Fibroblast of lung (primary cell): ENCODE measurements at places on chromosomes 7 and 10.

DNA sequence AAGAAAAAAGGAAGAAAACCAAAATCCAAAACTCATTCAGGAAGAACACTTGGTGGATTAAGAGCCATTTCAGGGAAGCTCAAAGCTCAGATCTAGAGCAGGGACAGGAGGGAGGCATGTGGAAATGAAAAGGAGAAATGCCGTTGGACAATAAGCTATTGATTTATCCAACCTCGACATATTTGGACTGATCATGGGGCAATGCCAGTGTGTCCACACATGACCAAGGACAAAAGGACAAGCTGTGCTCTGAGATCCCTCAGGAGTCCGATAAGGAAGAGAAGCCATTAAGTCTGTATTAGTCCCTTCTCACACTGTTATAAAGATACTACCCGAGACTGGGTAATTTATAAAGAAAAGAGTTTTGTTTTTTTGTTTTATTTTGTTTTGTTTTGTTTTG lies 684.0 kb upstream of the CELF2 start:
- DNase-seq: no peak

DNA sequence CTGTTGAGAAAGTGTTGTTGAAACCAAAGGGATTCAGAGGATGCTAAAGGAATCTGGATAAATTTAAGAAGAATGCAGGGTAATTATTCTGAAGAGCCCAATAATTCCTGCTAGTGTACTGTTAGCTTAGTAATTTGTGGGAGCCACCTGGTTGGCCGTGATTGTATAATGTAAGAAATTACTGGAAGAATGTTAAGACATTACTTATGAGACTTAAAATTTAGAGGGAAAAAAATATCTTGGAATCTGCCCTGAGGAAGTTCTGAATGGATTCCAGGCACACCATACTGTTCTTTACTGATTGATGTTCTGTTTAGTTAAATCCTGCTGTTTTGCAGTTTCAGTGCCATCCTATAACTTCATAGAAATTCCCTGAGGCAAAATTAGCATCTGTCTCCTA lies 155.0 kb upstream of the RHOBTB1 start:
- DNase-seq: peak; percentile 3

DNA sequence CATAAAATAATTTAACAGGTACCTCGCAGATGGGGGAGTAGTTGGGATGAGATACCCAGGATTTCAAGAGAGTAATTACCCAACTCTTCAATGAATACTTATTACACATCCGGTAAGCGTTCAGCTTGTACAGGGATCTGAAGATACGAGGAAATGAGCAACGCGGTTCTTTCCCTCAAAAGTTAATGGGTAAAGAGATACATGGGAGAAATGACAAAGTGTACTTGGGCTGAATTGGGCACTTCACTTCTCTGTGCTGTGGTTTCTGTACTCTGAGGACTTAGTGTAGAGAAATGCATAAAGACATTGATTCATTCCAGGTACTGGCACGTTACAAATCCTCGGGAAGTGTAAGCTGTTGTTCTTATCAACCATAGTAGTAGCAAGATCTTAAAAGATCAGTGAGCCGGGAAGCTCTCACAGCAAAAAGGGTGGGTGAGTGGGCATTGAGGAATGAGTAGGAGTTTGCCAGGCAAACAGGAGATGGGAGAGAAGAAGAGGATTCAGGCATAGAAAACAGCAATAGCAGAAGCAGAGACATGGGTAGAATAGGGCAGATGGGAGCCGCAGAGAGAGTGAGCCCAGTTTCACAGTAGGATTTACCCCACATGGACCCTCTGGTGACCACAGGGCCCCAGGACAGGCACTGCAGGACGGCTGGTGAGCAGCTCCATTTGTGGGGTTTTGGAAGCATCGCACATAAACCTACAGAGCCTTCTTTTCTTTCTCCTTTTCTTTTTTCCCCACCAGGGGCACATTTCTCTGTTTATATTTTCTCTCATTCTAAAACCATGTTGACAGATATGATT lies 304.3 kb upstream of the PITRM1 start:
- no peak for DNase-seq

- DNase-seq: no peak
Measured at GRCh38 chr10:49751216-49751615, 10.9 kb downstream of the OGDHL start.

DNA sequence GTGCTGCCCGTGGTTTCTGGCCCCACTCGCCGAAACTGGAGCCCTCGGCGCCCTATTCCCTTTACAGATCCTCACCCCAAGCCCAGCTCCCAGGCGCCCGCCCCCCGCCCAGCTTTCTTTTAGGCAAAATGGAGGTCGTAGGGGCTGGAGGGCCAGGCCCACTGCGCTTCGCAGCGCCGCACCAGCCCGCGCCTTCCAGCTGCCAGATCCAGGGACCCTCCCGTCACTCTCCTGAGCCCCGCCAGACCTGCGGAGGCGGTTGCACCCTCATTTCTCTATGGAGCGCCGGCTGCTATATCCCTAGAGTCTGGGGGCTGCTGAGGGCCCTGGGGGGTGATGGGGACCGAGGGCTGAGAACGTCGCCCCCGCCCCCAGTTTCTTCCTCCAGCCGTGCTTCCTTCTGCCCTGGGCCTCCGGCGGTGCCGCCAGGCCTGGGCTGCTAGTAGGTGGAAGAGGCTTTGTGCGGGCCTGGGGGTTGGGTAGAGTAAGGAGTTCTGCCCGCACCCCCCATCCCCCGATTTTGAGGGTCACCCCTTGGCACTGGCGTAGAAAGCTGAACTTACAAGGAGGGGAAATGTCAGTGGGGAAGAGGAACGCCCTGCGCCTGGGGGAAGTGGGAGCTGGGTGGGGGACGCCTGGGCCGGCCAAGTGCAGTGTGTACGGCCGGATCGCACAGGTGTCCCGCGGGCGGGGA lies 1.0 kb downstream of the GNB2 start:
- DNase-seq: no peak

DNA sequence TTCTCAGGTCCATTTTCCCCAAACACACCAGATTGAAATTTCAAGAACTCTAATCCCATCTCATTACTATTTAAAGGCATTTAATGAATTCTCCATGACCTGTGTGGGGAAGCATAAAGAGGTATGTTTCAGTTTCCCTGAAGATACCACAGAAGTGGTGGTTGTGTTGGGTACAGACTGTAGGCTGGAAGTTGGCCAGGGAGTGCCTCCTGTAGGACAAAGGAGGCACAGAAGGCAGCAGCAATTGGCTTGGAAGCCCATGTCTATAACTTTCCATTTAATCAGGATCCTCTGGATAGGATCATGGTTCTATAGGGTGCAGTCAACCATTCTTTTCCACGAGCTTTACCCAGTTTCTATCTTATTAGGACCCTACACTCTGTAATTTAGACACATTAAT lies 8.6 kb upstream of the BET1 start:
- DNase-seq: no peak

DNA sequence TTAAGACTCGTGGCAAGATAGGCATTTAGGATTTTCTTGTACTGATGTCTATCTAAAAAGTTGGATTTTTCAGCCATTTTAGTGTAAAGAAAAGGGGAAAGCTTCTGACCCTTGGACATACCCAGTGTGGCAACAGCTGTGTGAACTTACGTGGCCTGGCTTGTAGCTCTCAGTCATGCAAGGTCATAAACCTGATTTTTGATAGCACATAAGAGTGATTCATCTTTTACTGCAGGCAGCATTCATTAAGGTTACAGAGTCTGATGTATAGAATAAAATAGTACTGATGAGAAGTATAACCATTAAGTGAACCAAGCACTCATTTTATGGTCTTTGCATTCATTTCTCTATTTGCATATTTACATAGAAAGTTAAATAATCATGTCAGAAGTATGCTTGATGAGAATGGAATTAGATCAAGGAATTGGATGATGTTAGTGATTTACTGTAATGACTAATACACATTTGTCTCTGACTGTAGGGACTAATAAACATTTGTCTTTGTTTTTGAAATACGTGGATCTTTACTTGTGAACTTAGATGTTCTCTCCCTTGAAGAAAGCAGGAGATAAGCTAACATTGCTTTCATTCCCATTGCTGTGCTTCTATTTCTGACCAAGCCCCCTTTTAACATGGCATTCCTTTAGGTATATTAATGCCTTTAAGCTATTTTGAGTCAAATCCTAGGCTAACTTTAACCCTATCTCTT lies 88.2 kb downstream of the GSDME start:
- DNase-seq: peak; percentile 21

- DNase-seq: no peak
Measured at GRCh38 chr10:114521255-114521654, 117.0 kb upstream of the AFAP1L2 start.

GRCh38 chr7:21544715-21545114 lies 1.9 kb downstream of the DNAH11 start:
- no peak for DNase-seq

GRCh38 chr10:79608505-79609375 lies 2.0 kb upstream of the SFTPA1 start:
- DNase-seq: peak; percentile 16

- no peak for DNase-seq
Measured at GRCh38 chr7:48506569-48506968, 335.3 kb downstream of the ABCA13 start.

- no peak for DNase-seq
Measured at GRCh38 chr10:25683344-25683743, 250.7 kb upstream of the MYO3A start.

GRCh38 chr10:131735577-131735976 lies 165.2 kb upstream of the PPP2R2D start:
- DNase-seq: no peak

DNA sequence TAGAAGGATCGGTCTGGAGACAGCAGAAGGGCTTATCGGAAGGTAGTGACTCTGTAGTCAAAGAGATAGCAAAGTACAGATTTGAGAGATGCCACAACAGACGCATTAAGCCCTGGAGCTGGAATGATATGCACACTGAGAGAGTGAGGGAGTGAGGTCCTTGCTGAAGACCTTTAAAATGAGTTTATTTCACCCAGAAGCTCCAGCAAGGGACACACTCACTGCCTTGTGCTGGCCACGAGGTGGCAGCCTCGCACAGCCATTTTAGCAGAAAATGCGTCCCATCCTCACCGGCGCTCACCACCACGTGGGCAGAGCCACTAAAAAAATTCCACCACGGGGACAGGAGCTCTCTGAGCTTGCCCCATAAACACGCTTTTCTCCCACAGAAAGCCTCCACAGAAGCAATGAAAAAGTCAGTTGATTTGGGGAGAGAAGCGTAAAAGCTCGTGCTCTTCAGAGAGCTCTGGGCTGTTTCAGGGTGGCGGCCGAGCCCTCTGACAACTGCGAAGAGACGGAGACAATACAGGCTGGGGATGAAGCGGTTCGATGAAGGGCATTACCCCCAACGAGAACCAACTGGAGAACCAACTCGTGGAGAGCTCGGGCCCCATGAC lies 163.0 kb upstream of the KLF14 start:
- DNase-seq: peak; percentile 90

GRCh38 chr7:73717025-73717807 lies 2.3 kb downstream of the STX1A start:
- peak; percentile 62 for DNase-seq

- peak; percentile 36 for DNase-seq
Measured at GRCh38 chr10:89518876-89519842, 16.2 kb downstream of the SLC16A12 start.

GRCh38 chr7:45682836-45683555 lies 108.8 kb downstream of the ADCY1 start:
- DNase-seq: peak; percentile 78

GRCh38 chr7:112362731-112363131 lies 87.5 kb upstream of the IFRD1 start:
- DNase-seq: peak; percentile 11

DNA sequence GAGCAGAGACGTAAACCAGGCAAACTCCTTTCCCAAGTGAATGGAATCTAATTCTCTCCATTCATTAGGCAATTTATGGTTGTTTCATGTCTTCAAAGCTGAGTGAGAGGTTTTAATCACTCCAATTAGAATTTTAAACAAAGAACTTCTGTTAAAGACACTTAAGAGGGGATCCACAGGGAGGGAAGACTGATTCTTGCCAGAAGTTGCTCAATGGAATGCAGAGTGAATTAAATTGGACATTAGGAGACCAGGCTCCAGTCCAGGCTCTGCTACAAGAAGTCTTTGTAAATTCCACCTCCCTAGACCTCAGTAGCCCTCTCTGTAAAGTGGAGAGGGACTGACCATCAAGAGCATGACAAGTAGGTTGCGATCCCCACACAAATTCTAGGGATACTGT lies 130.7 kb upstream of the TMEM72 start:
- DNase-seq: no peak

GRCh38 chr10:30014511-30014910 lies 44.9 kb downstream of the JCAD start:
- peak; percentile 39 for DNase-seq

GRCh38 chr7:44961844-44962482 lies 16.9 kb downstream of the MYO1G start:
- DNase-seq: no peak

GRCh38 chr7:1842321-1843221 lies 172.5 kb downstream of the ELFN1 start:
- DNase-seq: peak; percentile 36

DNA sequence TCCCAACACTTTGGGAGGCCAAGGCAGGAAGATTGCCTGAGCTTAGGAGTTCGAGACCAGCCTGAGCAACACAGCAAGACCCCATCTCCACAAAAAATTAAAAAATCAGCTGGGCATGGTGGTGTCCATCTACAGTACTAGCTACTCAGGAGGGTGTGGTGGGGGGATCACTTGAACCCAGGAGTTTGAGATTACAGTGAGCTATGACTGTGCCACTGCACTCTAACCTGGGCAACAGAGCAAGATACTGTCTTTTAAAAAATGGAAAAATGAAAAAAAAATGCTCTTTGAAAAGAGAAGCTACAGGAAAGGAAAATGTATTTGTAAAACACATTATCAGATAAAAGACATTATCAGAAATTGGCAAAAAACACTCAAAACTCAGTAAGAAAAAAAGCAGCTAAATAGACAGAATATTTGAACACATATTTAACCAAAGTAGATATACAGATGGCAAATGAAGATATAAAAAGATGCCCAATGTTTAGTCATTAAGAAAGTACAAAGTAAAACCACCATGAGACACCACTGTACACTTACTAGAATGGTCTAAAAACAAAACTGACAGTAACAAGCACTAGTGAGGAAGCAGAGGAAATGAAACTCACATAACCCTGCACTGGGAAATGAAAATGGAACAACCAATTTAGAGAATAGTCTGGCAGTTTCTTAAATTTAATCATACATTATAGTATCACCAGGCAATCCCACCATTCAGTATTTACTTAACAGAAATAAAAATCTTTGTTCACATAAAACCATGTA lies 40.5 kb downstream of the NRBF2 start:
- no peak for DNase-seq
